ENCODE measurements at places on chromosomes 11 and 22.

- no peak for DNase-seq
These were observed 779.5 kb downstream of the METTL15 start for GRCh38 chr11:28887681-28888080.

- no peak for DNase-seq
These were observed 120.7 kb upstream of the SERPIND1 start for GRCh38 chr22:20653012-20653794.

DNA sequence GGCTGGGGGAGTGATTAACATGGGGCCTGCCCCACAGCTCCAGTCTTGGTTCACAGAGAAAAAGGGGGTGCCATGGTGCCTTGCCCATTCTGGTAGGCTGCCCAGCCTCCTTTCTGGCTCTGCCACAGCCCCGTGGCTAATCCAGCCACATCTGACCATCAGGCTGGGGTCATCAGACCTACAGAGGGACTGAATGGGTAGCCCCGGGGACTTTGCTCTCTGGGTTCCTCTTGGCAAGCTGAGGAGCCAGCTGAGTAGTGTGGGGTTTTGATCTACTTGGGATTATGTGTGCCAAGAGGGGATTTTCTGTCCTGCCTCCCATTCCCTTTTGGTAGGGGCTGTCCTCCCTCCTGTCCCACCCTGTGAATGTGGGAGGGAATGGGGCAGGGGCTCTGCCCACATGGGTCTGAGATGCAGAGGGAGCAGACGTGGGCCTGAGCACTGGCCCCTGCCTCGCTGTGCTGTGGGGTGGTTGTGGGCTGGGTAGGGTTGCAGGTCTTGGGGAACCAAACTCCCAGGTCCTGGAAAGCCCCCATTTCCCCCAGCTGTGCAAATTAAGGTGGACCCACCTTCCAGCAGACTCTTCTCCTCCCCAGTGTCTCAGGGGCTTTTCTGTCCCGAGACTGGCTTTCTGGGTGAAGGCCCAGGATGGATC, 32.0 kb downstream of the CD82 start:
- DNase-seq, result no peak

DNA sequence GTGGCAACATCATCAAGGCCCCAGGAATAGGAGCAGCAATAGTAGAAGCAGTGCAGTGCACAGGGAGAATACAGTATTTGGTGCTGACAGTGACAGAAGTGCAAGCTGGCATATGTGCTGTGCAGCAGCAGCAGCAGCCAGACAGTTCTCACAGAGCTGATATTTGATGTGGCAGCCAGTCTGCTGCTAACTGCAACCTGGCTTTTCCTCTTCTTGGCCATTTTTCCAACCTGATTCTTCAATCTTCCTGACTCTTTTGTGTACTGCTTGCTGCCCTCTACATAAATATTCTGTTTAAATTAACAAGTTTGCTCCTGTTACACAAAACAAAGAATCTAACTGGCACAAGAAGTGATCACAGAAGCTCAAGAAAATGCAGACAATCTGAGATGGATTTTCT, 102.0 kb downstream of the CASP12 start:
- DNase-seq, result no peak

GRCh38 chr22:46551996-46552395, 14.6 kb upstream of the CELSR1 start:
- no peak for DNase-seq

GRCh38 chr22:27372969-27373670, 428.4 kb downstream of the MN1 start:
- DNase-seq, result no peak

DNA sequence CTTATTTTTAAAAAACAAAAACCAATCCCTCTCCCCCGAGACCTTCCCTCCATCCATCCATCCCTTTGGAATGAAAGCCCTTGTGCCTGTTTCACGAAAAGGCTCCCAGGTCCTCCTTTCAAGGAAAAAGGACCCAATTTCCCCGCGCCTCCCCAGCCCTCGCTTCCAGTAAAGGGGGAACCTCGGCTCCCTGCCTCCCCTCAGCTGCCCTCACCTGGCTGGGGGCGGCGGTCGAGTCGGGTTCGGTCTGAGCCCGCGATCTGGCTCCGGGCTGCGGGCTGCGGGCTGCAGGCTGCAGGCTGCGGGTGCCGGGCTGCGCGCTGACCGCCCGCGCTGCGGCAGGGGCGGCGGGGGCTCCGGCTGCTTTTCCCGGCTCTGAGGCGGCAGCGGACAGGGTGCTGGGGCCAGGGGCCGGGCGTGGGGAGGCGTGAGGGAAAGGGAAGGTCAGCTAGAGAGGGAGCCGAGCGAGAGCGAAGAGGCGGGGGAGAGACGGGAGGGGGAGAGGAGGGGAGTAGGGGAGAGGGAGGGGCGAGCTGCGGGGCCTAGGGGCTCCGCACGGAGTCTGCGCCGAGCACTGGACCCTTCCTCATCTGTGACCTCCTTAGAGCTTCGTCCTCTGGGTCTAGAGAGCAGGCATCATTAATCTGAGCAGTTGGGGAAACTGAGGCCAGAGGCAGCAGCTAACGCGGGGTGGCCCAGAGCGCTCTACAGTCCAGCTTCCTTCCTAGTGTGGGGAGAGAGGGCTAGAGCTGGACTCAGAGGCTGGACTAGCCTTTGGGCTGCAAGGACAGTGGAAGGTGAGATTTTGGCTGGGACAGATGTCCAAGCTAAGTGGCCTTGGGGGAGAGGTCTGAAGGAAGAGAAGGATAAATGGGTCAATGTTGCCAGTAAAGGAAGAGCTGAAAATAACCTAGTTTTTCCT, at the start of gene C1QTNF4:
Gene C1QTNF4 (minus strand): TSS at position 478 of the 922 bp plus-strand sequence. CDS start 3,601 bp downstream, outside the sequence.
- DNase-seq, result no peak

GRCh38 chr22:48106215-48106614, 1343.8 kb downstream of the TBC1D22A start:
- DNase-seq, result no peak

GRCh38 chr11:92595052-92595451, 370.4 kb downstream of the FAT3 start:
- DNase-seq, result no peak

DNA sequence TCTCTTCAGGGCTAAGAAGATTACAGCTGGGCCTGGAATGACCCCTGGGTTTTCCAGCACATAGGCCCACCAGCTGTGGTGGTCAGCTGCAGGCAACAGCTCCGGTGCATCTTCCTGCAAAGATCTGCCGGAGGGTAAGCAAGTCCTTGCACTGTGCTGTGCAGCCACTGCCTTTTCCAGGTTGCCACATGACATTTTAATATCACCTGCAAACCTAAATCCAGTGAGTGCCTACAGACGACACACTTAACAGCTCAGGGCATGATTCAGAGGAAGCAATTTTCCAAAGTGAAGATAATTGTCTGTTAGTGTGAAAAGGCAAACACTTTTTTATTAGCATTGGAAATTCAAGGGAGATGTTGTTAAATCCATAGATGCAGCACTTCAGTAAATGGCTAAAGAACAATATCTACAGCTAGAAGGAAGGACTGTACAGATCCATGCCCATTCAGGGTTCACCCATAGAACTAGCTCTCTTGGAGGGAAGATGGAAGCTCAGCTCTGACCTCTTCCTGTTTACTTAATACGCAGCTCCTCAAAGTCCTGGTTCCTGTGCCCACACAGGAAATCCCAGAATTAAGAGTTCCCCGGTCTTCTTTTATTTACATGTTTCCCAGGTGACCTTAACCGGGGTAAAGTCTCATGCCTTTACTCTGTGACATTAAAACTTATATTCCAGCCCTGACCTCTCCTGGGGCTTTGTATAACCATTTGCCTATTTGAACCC, 13.3 kb upstream of the NRIP3 start:
- DNase-seq, result no peak

DNA sequence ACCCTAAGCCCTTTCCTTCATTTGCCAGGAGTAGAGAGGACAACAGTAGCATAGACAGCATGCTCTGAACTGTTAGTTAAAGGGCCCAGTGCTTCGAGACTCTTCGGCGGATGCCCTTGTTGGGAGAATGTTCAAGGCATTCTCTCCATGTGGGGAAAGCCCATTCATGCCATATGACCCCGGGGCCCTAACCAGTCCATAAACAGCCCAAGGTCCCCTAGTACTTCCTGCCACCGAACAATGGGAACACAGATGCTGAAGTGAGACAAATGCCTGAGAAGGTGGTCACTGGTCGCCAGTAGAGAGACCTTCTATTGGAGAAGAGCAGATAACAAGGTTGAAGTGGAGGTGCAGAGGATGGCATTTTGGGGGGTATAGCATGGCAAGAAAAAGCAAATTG, 80.7 kb downstream of the FLI1 start:
- DNase-seq, result no peak

DNA sequence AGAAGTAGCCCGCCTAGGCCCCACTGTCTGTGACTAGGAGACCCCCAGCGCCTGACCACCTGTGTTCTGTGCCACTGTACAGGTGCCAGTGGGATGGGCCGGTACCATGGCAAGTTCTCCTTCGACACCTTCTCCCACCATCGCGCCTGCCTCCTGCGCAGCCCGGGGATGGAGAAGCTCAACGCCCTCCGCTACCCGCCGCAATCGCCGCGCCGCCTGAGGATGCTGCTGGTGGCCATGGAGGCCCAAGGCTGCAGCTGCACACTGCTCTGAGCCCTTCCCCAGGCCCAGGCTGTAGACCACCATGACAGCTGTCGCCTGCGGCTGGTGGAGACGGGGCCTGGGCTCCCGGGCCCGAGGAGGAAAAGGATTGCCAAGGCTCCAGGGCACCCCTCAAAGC, 2.8 kb upstream of the NDUFS8 start:
- no peak for DNase-seq

GRCh38 chr11:39724404-39724803, 1735.0 kb downstream of the LRRC4C start:
- no peak for DNase-seq

DNA sequence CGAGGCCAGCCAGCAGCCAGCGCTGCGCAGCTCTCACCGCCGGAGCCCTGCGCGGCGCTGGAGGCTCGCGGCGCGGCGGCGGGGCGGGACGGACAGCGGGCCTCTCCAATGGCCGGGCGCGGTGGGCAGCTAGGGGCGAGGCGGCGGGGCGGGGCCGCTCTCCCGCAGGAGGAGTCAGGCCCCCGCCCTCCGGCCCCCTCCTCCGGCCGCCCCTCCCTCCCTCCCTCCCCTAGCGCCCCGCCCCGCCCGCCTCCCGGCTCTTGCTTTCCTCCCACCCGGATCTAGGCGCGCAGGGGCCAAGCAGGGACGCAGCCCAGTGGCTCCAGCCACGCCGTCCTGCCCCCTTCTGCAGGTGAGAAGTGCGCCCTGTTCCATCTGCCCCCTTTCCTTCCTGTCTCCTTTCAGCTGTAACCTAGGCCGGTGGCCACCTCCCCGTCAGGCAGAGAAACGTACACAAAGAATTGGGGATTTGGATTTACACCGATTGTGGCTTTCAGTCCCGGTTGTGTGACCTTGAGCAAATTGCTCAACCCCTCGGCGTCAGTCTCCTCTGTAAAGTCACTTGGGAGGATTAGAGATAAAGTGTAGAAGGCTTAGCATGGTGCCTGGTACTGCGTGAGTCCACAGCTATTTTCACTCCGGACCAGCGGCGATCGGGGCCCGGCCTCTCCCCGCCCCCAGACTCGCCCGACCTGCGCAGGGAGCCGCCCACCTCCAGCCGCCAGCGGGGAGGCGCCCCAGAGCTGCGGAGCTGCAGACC, at the start of gene FZD4:
Gene FZD4 (minus strand): TSS at position 35 of the 760 bp plus-strand sequence. CDS start 310 bp downstream, outside the sequence.
- no peak for DNase-seq

GRCh38 chr11:10916665-10917064, 58.8 kb upstream of the ZBED5 start:
- no peak for DNase-seq

- DNase-seq, result no peak
These were observed 8.8 kb upstream of the LGALS2 start for GRCh38 chr22:37588546-37589215.

GRCh38 chr11:87967459-87967858, 207.8 kb downstream of the RAB38 start:
- DNase-seq, result no peak

DNA sequence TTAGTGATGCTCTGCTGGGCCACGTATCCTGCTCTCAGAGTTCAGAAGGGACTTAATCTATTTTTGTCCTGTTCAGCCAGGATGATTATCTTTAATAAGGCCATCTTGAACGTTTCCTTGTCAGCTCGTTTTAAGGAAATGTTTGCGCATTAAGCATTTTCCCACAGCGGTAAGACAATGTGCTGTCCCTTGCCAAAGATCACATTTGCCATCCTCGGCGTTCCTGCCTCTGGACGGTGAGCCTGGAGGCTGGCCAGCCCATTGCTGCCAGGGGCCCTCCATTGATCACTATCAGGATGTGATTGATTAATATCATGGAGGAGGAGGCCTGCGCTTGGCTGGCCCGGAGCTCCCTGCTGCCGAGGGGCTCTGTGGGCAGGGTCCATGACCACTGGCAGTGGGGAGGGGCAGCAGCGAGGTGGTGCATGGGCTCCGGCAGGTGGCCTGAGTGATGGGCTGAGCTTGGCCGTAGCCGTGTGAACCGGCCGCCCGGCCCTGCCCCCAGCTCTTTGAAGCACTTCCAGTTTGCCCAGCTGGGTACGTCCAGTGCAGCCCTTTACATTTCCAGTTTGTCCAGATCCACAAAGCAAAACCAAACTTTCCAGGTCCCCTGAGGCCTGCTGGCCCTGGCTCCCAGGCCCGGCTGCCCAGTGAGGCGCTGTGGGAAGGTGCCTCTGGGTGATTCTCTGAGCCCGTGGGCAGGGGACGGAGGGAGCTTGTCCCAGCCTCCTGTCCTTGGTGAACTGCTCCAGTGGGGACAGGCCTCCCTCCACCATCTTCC, 49.5 kb upstream of the SMIM38 start:
- no peak for DNase-seq

DNA sequence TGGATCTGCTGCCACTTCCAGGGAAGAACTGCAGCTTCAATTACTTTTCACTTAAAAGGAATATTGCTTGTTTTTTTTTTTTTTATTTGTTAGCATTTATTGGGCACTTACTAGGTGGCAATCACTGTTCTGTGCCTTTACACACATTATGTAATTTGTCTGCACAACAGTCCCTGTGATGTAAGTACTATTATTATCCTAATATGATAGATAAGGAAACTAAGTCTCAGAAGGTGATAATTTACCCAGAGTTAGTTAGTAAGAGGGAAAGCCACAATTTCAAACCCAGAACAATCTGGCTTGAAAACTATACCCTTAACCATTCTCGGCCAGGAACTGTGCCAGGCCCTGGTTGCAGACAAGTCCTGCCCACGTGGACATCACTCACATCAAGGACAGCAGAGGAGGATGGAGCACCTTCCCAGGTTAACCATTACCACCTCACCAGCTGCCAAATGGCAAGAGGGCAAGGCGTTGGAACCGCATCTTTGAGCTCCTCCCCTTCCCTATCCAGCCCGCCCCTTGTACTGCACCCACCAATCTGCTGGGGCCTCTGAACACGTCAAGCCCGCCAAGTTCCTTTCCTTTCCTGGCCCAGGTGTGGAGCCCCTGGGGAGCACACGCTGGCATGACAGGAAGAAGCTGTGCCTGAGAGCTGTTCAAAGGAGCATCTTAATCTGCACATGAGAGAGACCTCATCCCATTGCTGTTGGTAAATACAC, 78.4 kb downstream of the NAV2 start:
- DNase-seq, result no peak
